Endothelial cell (in vitro differentiated cells): ENCODE measurements at places on chromosomes 4 and X. TPM values are rescaled to one million over a fixed set of nuclear protein-coding genes. Genes with fewer than 3 reads are reported as not detected.

- H3K4me3 ChIP-seq: no peak overlapping the region
- H3K27ac ChIP-seq: no peak overlapping the region
- H3K36me3 ChIP-seq: no peaks in the 10 kb centered on the region
- H3K27me3 ChIP-seq: no peaks in the 10 kb centered on the region
Measured at GRCh38 chr4:57231781-57232180, 121.6 kb upstream of the IGFBP7 start.

The TREX2 gene
- 1.5 TPM for total RNA-seq

- peaks cover 29% of the 10 kb centered on the region for H3K36me3 ChIP-seq
- no peak overlapping the region for H3K27ac ChIP-seq
- H3K4me1 ChIP-seq: peaks cover 5% of the 10 kb centered on the region
- peaks cover 5% of the 10 kb centered on the region for H3K27me3 ChIP-seq
- DNase-seq: no peak
- no peak overlapping the region for H3K4me3 ChIP-seq
Measured at GRCh38 chr4:3406431-3406830, 35.3 kb upstream of the HGFAC start.

- DNase-seq: no peak
- no peak within 1 kb of the TSS for H3K4me3 ChIP-seq
- H3K27me3 ChIP-seq: peaks cover 1% of the 10 kb centered on the region
Measured at GRCh38 chrX:70260104-70260503, at the start of gene P2RY4. TSS of gene P2RY4 (minus strand) at chrX:70260204. CDS start at chrX:70259624, 580 bp downstream.

GRCh38 chrX:6683353-6683752 lies 148.4 kb upstream of the VCX3A start:
- no peak overlapping the region for H3K4me3 ChIP-seq
- no peaks in the 10 kb centered on the region for H3K27me3 ChIP-seq
- no peak overlapping the region for H3K27ac ChIP-seq
- DNase-seq: no peak
- peaks cover 2% of the 10 kb centered on the region for H3K4me1 ChIP-seq

DNA sequence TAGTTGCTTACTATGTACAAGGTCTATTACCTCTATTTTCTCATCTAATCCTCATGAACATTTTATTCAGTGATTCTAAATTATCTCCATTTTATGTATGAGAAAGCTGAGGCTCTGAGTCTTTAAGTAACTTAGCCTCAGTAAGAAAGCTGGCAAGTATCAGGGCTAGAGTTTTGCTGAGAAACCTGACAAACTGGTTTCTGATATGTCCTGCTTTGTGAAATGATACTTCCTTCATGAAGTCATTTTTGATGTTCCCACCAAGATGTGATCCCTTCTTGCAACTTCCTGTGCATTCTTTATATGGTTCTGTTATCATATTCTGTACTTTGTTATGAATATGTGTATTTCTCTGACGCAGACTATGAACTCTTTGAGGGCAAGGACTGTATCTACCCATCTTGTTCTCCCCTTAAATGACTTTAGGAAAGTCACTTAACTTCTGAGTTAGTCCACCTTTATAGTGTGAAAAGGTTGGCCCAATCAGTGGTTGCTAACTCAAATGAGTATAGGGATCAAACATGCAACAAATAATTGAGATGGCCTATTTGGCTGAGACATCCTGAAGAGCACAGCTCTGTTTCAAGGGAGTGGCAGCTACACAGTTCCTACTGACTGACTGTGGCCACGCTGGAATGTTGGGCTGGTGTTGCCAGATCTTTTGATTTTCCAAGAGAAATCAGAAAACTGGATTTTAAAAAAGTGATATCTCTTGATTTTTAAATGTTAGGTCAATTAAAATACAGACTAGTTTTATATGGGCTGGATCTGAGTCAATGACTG lies 127.9 kb upstream of the AMOT start:
- H3K4me1 ChIP-seq: no peaks in the 10 kb centered on the region
- H3K4me3 ChIP-seq: no peak overlapping the region
- no peak overlapping the region for H3K27ac ChIP-seq
- no peak for DNase-seq
- no peaks in the 10 kb centered on the region for H3K27me3 ChIP-seq
- no peaks in the 10 kb centered on the region for H3K36me3 ChIP-seq

The HAND2 gene
- total RNA-seq: 1.5 TPM

DNA sequence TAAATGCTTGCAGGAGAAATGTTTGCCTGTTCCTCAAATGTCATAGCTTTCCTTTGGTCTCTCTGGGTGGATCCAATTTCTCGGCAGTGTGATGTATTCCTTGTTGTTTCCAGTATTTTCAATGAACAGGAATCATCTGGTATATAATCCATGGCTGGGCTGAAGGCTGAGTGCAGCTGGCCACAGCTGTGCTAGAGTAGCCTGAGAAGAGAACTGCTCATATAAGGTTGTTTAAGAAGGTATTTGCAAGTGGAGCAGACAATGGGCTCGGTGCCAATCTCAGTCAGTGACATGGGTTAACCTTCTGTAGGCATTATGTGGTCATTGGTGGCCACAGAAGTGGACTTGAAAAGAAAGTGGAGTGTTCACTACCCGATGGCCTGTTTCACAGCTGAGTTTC lies 390.3 kb downstream of the SPRY1 start:
- H3K36me3 ChIP-seq: no peaks in the 10 kb centered on the region
- no peaks in the 10 kb centered on the region for H3K4me1 ChIP-seq
- no peak for DNase-seq

The CDKL5 gene
- total RNA-seq: 10.6 TPM

DNA sequence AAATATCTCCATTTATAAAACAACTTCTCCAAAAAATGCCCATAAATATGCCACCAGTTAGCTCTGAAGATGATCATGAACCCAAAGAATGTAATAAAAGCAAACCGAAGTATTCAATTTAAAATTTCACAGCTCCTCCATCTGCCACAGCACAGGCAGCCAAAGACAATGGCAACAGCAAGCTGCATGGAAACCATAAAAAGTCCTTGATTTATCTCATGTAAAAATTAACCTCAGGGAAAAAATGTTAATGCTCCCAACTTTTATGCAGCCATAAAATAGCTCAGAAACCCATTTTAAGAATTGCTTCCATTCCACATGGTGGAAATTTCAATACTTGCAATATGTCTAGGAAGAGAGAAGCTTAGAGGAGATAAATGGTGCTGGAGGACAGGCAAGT lies 132.3 kb upstream of the ARHGEF9 start:
- H3K36me3 ChIP-seq: peaks cover 4% of the 10 kb centered on the region
- no peak overlapping the region for H3K27ac ChIP-seq
- H3K4me3 ChIP-seq: no peak overlapping the region
- H3K27me3 ChIP-seq: peaks cover 1% of the 10 kb centered on the region
- DNase-seq: no peak

The SPARCL1 gene
- total RNA-seq: 3.3 TPM

The IGSF1 gene
- total RNA-seq: 1.1 TPM

DNA sequence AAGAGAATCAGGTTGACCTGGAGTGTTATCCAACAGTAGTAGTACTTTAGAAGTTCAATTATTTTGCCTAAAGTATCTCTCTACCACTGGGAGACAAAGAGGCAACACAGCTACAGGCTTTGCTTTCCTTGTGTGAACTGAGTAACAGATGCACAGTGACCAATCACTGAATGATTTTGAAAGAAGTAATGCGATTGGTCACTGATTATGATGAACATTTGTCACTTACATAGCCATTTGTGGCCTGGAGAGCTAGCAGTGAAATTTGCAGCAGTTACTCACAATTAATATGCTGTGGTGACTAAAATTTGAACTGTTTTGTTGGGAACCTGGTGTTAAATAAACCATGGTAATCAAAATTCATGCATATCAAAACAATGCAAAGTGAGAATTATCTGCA lies 508.7 kb upstream of the DIPK2B start:
- no peak overlapping the region for H3K4me3 ChIP-seq
- H3K27ac ChIP-seq: no peak overlapping the region
- no peaks in the 10 kb centered on the region for H3K36me3 ChIP-seq
- H3K27me3 ChIP-seq: no peaks in the 10 kb centered on the region
- no peak for DNase-seq

The LRIT3 gene
- 0.95 TPM for total RNA-seq

The TMPRSS11A gene
- total RNA-seq: not detected

DNA sequence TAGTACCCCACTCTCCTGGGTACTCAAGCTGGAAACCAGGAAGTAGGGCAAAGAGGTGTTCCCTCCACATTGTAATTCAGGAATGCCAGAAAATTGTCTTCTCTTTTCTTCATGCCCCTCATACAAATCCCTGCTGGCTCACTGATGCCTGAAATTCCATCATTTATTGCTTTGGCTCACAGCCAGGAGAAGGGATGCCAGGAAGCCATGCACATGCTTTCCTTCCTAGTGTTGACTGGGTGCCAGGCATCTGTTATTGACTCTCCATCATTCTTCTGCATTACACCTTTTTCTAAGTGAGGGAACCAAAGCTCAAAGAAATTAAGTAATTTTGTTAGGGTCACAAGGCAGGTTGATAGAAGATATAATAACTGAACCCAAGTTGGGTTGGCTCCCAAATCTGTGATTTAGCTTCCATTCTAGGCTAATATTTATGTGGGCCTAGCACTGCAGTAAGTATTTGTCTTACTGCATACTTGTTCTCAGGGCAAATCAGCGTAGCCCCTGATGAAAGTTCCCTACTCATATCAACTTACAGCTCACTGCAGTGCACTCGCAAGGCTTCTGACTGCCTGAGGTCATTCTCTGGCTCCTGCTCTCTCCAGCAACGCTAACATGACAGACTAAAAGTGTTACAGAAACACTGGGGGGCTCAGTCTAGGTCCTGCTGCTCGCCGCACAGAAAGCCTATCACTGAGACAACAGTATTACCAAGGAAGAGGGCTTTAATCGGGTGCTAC lies 89.0 kb downstream of the TRAPPC11 start:
- H3K4me1 ChIP-seq: no peaks in the 10 kb centered on the region
- H3K4me3 ChIP-seq: no peak overlapping the region
- no peaks in the 10 kb centered on the region for H3K27me3 ChIP-seq
- no peak overlapping the region for H3K27ac ChIP-seq
- no peak for DNase-seq

DNA sequence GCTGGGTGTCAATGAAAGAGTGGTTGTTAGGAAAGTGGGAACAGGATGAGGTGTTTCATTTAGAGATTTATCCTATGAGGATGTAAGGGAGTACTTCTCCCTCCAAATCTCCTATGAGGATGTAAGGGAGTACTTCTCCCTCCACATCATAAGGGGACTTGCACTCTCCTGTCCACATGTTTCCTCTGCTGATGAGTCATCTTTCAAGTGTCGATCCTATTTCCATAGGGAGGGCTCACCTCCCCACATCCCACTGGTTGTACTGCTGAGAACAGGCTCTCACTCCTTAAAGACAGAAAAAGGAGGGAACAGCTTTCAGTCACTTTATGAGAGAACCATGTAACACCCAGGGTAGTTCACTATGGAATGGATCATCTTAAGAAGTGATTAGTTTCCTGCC lies 65.0 kb downstream of the INPP4B start:
- no peaks in the 10 kb centered on the region for H3K4me1 ChIP-seq
- peaks cover 3% of the 10 kb centered on the region for H3K27me3 ChIP-seq
- DNase-seq: no peak
- H3K27ac ChIP-seq: no peak overlapping the region

- H3K36me3 ChIP-seq: no peaks in the 10 kb centered on the region
- no peak overlapping the region for H3K4me3 ChIP-seq
- peak; percentile 5 for DNase-seq
- H3K4me1 ChIP-seq: peaks cover 3% of the 10 kb centered on the region
Measured at GRCh38 chr4:11623726-11624037, 195.0 kb upstream of the HS3ST1 start.

The BEX4 gene
- total RNA-seq: 85.0 TPM

DNA sequence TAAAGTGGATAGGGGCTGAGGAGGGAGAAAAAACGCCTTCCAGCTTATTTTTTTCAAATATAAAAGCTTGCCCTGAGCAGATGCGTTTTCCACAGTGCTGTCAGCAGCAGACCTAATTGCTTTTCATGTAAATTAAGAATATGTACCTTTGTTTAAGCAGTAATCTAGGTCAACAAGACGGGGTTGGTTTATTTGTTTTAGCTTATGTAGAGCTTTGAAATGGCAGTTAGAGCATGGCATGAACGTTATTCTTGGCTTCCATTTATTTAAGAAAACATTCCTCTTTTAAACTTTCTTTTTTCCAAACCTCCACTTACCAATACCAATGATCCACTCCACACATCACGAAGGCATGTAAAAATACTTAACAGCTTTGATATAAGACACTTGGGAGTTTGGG lies 220.3 kb upstream of the TENM3 start:
- H3K27ac ChIP-seq: no peak overlapping the region
- H3K36me3 ChIP-seq: no peaks in the 10 kb centered on the region

DNA sequence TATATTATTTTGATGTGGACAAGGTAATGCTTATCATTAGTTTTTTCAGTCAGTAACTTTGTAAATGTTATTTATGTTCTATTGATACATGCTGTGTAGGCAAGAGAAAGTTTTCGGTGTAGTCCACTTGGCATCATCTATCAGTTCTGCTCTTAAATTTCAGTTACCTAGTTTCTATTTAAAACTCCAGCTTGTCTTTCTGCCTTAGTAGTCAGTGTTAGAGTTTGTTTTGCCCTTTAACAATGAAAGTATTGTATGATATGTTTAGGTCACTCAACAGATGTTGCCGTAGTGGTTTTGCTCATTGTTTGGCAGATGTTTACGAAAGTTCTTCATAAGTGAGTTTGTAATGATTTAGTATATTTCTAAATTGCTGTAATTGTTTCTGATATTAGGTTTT lies 34.9 kb upstream of the FHDC1 start:
- H3K4me1 ChIP-seq: peaks cover under 1% of the 10 kb centered on the region
- peaks cover 10% of the 10 kb centered on the region for H3K36me3 ChIP-seq
- no peak overlapping the region for H3K27ac ChIP-seq

- no peak overlapping the region for H3K27ac ChIP-seq
- H3K4me3 ChIP-seq: no peak overlapping the region
- peaks cover 5% of the 10 kb centered on the region for H3K36me3 ChIP-seq
- no peak for DNase-seq
- peaks cover 6% of the 10 kb centered on the region for H3K27me3 ChIP-seq
- peaks cover 21% of the 10 kb centered on the region for H3K4me1 ChIP-seq
Measured at GRCh38 chr4:102504941-102505340, 3.8 kb downstream of the NFKB1 start.

The USP26 gene
- not detected for total RNA-seq

DNA sequence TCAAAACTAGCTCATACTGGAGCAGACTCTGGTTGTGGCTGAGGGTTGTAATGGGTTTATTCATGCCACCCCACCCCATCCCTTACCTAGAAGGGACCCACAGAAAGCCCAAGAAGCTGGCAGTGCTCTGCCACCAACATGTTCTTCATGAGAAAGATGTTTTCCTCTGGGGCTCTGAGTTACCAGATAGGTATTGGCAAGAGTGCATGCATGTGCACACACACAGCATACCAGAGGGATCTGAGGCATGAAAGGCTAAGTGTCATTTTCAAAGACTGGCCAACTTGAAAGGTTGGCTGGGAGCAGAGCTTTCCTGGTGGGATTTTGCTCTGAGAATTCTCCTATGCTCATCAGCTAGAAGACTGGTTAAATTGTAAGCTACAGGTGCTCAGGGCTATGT lies 65.2 kb downstream of the PHOX2B start:
- no peak for DNase-seq
- no peaks in the 10 kb centered on the region for H3K4me1 ChIP-seq
- no peaks in the 10 kb centered on the region for H3K27me3 ChIP-seq
- H3K36me3 ChIP-seq: peaks cover 92% of the 10 kb centered on the region
- no peak overlapping the region for H3K4me3 ChIP-seq

The TLR8 gene
- total RNA-seq: not detected

The GNRHR gene
- total RNA-seq: not detected

The BGN gene
- 393 TPM for total RNA-seq
